HFFc6 (cell line): ENCODE measurements at places on chromosomes 1 and 21. TPM values are rescaled to one million over a fixed set of nuclear protein-coding genes. Genes with fewer than 3 reads are reported as not detected.

DNA sequence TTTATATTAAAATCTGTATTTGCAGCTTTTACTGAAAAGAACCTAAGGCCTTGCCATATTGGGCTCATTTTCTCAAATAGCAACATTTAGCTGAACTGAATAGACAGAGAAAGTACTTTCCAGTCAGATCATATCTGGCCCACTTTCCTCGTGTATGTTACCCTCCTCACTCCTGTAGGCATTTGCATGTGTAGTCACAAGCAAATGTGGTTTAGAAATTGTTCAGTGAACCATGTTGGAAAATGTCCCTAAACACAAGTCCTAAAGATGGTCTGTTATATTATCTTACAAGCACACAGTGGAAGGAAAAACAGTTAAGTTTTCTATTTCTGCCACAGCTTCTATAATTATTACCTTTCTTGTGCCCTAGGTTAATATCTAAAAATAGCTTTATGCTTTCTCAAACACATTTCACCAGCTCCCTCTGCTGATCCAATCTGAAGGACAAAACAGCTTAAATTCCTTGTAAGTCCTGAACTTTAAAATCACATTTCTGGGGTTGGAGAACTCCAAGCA, 606 bp upstream of the FMO4 start:
- DNase-seq = no peak

- no peak for DNase-seq
These were observed 24.7 kb downstream of the RGS13 start for GRCh38 chr1:192660613-192661012.

- no peak for DNase-seq
These were observed 42.7 kb upstream of the B3GALT2 start for GRCh38 chr1:193229136-193229535.

- DNase-seq = no peak
These were observed 5.8 kb downstream of the CDC42BPA start for GRCh38 chr1:227312361-227313025.

DNA sequence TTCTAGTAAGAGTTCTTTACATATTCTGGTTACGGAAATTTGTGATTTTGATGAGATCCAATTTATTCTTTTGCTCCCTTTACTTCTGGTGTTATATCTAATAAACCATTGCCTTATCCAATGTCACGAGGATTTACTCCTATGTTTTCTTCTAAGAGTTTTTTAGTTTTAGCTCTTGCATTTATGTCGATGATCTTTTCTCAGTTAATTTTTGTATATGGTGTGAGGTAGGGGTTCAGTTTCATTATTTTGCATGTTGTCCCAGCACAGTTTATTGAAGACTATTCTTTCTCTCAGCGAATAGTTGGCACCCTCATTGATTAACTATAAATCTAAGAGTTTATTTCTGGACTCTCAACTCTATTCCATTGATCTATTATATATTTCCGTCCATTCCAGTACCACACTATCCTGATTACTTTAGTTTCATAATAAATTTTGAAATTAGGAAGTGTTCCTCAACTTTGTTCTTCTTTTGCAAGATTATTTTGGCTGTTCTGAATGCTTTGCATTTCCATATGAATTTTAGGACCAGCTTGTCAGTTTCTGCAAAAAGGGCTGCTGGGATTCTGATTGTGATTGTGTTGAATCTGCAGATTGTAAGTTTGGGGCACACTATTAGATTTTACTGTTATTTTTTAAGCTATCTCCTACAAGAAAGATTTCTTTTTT, 4.0 kb downstream of the KDM1A start:
- no peak for DNase-seq

- no peak for DNase-seq
These were observed 8.8 kb downstream of the OBSCN start for GRCh38 chr1:228216371-228217320.

DNA sequence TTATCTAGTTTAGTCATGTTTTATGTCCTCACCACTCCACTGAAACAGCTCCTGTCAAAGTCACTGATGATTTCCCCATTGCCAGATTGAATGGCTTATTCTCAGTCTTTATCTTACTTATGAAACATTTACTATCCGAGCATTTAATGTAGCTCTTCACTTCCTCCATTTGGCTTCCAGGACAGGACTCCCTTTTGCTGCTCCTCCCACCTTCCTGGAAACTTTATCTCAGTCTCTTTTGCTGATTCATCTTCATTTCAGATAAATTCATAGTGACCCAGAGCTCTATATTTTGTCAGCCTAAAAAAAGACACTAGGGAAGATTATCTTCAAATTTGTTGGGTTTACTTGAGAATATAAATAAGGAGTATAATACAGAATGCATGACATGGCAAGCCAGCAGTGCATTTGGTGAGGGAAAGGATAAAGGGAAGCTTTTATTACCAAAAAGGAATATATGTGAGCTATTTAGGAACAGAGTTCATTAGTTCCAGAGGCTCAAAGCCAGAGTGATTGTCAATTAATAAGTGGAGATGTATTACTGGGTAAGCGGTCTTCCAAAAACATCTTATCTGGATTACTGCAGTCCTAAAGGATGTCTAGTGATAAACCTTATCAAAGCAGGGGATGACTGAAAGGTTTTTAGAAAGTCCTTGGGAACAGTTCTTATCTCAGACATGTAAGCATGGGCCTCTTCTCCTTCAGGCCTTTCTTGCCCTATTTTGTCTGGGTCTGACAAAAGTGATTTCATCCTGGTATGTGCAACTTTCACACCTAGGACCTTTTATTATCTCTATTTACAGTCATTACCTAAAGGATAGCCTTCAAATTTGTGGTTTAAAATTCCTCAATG, 25.6 kb downstream of the IL23R start:
- no peak for DNase-seq

GRCh38 chr1:36076979-36077573, 6.8 kb upstream of the TEKT2 start:
- DNase-seq = no peak

DNA sequence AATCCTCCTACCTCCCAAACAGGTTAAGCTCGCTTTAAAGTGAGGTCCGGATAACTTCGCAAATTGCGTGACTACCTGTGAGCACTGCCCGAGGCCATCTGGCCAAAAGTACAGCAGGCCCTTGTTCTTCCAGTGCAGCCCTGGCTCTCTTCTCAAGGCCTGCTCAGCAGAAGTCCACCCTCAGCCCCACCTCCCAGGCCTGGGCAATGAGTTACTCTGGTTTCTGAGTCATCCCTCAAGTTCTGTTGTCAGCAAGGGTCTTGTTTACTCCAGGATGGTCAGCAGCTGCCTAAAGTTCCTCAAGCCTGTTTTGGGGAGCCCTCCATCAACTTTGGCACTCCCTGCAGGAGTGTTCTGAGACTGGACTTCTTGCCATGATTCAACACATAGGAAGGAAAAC, 101.7 kb downstream of the BCAR3 start:
- DNase-seq = peak; percentile 86

DNA sequence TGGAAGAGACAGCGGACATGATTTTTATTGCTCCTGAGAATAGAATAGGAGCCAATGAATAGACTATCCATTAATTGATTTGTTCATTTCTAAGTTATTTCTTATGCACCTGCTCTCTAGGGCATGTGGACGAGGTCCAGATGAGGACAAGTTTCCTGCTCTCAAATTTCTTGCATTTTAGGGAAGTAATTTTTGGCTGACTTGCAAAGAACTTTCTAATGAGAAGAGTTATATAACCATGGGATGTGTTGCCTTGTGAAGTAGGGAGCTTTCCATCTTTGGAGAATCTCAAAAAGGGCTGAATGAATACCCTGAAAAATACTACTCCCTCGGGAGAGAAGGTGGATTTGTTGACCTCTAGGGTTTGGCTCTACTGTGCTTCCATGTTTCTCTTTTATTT, 243.0 kb downstream of the KIF26B start:
- no peak for DNase-seq

DNA sequence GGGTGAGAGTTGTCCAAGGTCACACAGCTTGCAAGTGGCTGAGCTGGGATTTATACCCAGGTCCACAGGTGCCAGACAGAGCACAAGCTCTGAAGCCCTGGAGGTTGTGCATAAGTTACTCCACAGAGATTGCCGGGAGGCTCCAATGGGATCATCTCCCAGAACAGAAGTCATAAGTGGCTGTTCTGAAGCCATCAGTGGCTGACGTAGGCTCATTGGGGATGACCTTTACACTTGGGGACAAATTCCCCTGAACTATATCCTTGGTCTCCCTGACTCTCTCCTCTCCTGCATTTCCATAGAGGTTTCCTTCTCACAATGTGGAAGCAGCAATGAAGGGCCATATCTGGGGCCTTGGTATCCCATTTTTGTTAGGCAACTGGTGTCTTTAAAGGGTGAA, 37.0 kb upstream of the IFNLR1 start:
- DNase-seq = no peak

GRCh38 chr21:37363936-37364335, 2.6 kb upstream of the DYRK1A start:
- no peak for DNase-seq

DNA sequence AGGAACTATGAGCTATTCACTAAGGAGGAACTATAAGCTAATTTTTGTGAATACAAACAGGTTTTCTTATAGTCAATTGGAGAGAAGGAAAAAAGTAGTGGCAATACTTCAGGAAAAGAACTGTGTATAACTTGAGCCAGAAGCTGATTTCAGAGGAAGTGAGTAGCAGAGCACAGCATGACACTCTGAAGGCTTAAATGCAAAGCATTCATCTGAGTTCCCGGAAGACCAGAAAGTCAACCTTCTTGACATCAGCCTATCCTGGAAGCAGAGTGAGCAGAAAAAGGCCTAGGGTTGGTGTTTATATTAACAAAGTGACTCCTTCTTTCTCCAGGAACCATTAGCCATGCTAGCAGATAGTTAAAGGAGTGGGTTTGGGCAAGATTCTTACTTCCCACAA, 545.2 kb downstream of the MRPL39 start:
- DNase-seq = no peak

- DNase-seq = no peak
These were observed 82.9 kb downstream of the FAM78B start for GRCh38 chr1:166083887-166084286.

GRCh38 chr1:202890392-202890791, 1.4 kb upstream of the RABIF start:
- peak; percentile 34 for DNase-seq

DNA sequence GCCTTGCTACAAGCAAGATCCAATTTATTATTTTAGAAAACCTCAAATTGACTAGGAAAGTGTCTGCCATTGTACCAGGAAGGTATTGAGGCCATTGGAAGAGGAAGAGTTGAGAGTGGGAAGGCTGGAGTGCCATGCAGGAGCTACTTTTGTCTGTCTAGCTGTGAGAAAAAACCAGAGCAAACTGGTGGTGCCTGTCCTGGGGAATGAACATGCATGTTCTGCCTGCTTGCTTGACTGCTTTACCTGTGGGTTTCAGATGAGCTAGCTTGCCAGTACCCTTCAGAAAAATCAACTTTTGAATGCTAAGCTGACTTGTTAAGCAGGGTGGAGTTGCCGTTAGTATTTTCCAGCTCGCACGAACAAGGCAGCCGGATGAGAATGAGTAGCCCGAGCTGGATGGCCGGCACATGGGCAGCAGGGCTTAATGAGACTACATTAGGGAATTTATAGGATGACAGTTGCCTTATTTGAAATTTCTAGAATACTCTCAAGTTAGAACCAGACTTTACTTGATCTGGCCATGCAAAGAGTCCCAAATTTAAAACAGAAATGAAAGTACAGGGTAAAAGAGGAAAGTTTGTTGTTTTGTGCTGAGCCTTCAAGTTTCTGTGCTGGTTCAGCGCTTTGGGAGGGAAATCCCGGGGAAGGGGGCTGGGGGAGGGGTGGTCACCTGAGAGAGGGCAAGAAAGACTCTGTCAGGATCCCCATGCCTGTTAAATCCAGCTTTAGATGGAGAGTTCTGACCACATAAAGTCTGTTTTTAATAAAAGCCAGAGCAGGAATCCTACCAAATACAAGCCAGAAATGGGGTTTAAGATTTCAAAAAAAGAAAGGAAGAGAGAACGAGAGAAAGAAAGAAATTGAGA, 29.6 kb upstream of the C1orf105 start:
- DNase-seq = peak; percentile 21

- no peak for DNase-seq
These were observed 1.1 kb downstream of the TMPRSS2 start for GRCh38 chr21:41506611-41507520.

DNA sequence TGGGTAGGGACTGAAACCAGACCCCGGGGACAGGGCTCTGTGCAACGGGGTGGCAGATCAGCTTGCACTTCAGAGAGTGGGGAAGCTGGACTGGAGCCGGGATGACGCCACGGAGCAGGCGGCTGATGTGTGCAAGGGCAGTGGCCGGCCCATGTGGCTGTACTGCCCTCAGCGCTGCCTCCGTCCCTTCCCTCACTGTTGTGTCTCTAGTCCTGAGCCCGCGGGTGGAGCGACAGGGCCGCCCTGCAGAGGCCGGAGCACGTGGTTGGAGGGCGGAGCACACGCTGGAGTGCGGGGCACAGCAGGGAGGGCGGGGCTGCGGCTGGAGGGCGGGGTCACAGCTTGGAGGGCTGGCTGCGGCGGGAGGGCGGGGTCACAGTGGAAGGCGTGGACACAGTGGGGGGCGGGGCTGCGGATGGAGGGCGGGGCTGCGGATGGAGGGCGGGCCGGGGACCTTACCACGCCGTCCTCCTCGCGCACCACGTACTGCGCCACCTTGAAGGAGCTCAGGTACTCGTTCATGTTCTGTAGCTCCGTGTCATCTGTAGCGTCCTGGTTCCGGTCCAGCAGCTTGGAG, 52.4 kb downstream of the CHD5 start:
- DNase-seq = peak; percentile 19

DNA sequence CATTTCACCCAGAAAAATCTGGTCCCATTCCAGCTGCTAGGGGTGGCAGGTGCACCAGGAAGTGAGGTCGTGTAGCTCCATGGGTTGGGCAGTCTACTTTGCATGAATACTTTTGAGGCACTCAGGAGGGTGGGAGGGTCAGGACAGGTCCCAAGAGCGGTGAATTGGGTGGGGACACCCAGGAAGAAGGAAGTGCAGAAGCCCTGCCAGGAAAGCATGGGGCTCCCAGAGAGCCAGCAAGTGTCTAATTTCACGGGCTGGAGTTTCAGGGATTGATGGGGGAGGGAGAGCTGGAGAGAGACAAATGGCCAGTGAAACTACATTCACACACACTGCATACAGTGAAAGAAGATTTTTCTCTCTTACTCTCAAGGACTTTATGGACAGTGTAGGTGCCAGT, 137.8 kb downstream of the GALNT2 start:
- DNase-seq = no peak

PPIAL4G gene
- not detected in 2 replicates for total RNA-seq

PTAFR gene
- 0.33 to 0.51 TPM (median 0.33 TPM) in 3 replicates for total RNA-seq

SLC44A5 gene
- total RNA-seq = not detected in 3 replicates

S100A8 gene
- total RNA-seq = not detected in 3 replicates

KCNQ4 gene
- 0.06 TPM in 1 of 3 replicates, not detected in the others for total RNA-seq

CD244 gene
- total RNA-seq = not detected in 2 replicates

HES2 gene
- total RNA-seq = 0.18 to 0.35 TPM (median 0.35 TPM) in 3 replicates

ZNF362 gene
- total RNA-seq = 15.6 to 19.6 TPM (median 19.0 TPM) in 3 replicates

TCHH gene
- total RNA-seq = 0.02 TPM in 1 of 3 replicates, not detected in the others

PRAMEF26 gene
- not detected in 3 replicates for total RNA-seq

S100A13 gene
- 195 to 272 TPM (median 252 TPM) in 3 replicates for total RNA-seq

BTG2 gene
- 12.6 to 18.5 TPM (median 14.2 TPM) in 3 replicates for total RNA-seq
